ENCODE measurements at places on chromosomes 5 and 9. TPM values are rescaled to one million over a fixed set of nuclear protein-coding genes. Genes with fewer than 3 reads are reported as not detected.

ORM2 gene
- total RNA-seq, result not detected

RALGDS gene
- 39.6 TPM for total RNA-seq

AHRR gene
- under 0.01 TPM for total RNA-seq

MELK gene
- not detected for total RNA-seq

ROR2 gene
- total RNA-seq, result 58.7 TPM

EQTN gene
- total RNA-seq, result not detected

SET gene
- 185 TPM for total RNA-seq

INSL6 gene
- total RNA-seq, result not detected

ADAMTSL2 gene
- 0.81 TPM for total RNA-seq

ZNF366 gene
- 1.8 TPM for total RNA-seq

F2RL2 gene
- total RNA-seq, result 3.1 TPM

SLC46A2 gene
- total RNA-seq, result not detected

SLC25A2 gene
- not detected for total RNA-seq

BAAT gene
- total RNA-seq, result not detected

RAI14 gene
- 65.4 TPM for total RNA-seq

ZNF618 gene
- 2.0 TPM for total RNA-seq

WWC1 gene
- not detected for total RNA-seq

TSSK1B gene
- total RNA-seq, result not detected

MYO10 gene
- total RNA-seq, result 6.1 TPM

TTC39B gene
- total RNA-seq, result 9.1 TPM
